ENCODE measurements at places on chromosomes 5 and 9.

GRCh38 chr5:25448190-25448621, 803.4 kb upstream of the CDH10 start:
- DNase-seq = no peak

DNA sequence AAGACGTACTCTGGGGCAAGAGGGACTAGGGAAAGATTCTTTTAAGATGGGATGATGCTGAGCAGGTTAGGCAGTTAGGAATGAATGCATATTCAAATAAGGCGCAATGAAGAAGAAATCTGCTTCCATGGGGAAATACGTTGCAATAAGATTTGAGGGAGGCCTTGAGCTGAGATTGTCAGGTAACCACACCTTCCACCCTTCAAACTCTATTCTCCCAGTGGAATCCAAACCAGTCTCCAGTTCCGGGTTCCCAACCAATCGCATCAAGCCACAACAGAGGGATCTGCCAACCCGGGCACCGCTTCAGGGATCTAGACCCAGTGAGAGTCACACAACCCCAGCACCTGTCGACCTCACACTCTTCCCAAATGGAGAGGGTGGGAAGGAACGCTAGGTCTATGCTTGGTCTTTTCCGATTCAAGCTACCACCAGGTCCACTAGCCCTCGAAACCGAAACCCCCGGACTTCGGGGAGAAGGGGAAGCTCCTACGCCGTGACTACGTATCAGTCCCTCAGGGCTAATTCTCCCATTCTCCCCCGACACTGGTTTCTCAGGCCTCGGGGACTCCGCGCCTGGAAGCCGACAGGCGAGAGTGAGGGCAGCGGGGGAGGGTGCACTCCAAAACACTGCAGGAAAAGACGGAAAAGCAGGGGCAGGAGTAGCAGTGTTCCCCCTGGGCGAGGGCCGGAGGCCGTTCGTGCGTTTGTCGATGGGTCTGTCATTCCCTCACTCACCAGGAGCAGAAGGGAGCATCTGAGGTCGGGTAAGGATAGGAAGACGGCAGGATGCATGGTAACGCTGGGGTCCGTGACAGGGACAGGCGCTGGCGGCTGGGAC, 534 bp downstream of the ERP44 start:
- DNase-seq = peak; percentile 17

GRCh38 chr5:4142842-4143241, 547.2 kb downstream of the IRX1 start:
- no peak for DNase-seq

- DNase-seq = no peak
These were observed 55.7 kb downstream of the SUSD1 start for GRCh38 chr9:112119225-112120029.

GRCh38 chr5:168073311-168073710, 218.1 kb upstream of the WWC1 start:
- DNase-seq = no peak

GRCh38 chr5:58764199-58764598, 181.3 kb downstream of the RAB3C start:
- no peak for DNase-seq

- no peak for DNase-seq
These were observed 42.7 kb downstream of the NCS1 start for GRCh38 chr9:130214776-130215340.

- no peak for DNase-seq
These were observed 225.7 kb downstream of the DCP2 start for GRCh38 chr5:113202287-113202686.

DNA sequence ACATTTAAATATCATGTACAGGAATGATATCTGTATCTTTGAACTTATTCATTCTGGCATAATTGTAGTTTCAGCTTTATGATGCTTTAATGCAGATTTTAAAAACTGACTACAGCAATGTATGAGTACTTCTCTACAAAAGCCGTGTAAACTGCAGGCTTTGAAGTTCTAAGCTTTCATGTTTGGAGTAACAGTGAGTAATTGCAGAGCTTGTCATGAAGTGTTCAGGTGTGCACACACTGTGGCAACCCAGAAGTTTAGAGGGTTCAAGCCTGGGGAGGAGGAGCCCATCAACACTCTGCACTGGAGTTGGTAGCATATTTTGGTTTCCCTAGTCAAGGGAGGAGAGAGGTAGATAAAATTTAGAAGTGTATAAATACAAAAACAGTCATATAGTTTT, 130.9 kb downstream of the CD180 start:
- no peak for DNase-seq
